Stimulated activated CD4-positive, alpha-beta T cell treated with anti-CD3 and anti-CD28 coated beads, Interleukin-2, amount 100 ng/mL, for 4 hours (primary cell): ENCODE measurements at places on chromosomes 5 and 9.

GRCh38 chr9:133943781-133944745, 48.1 kb downstream of the VAV2 start:
- no peak for DNase-seq

GRCh38 chr5:169258372-169259000, 42.5 kb downstream of the SLIT3 start:
- no peak for DNase-seq

- DNase-seq: no peak
These were observed 46.3 kb downstream of the ACO1 start for GRCh38 chr9:32430720-32431119.

- DNase-seq: no peak
These were observed 165.7 kb downstream of the NSG2 start for GRCh38 chr5:174211277-174211626.

DNA sequence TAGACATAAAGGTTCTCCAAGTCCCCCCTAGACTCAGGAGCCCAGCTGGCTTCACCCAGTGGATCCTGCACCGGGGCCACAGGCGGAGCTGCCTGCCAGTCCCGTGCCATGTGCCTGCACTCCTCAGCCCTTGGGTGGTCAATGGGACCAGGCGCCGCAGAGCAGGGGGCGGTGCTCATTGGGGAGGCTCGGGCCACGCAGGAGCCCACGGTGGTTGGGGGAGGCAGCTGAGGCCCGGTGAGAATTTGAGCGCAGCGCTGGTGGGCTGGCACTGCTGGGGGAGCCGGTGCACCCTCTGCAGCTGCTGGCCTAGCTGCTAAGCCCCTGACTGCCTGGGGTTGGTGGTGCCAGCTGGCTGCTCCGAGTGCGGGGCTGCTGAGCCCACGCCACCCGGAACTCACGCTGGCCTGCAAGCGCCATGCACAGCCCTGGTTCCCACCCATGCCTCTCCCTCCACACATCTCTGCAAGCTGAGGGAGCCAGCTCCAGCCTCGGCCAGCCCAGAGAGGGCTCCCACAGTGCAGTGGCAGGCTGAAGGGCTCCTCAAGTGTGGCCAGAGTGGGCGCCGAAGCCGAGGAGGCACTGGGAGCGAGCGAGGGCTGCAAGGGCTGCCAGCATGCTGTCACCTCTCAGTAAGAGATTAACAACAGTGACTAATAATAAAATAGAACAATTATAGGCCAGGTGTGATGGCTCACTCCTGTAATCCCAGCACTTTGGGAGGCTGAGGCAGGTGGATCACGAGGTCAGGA, 65.9 kb downstream of the SPATA31D1 start:
- no peak for DNase-seq

- no peak for DNase-seq
These were observed 15.8 kb downstream of the PSMB7 start for GRCh38 chr9:124399323-124399967.

GRCh38 chr5:145854651-145855258, 18.1 kb downstream of the GRXCR2 start:
- DNase-seq: no peak

GRCh38 chr5:33556330-33557328, 115.9 kb downstream of the TARS1 start:
- no peak for DNase-seq

GRCh38 chr9:127905004-127905728, 5.8 kb upstream of the ST6GALNAC6 start:
- no peak for DNase-seq

- no peak for DNase-seq
These were observed 5.1 kb downstream of the TTC23L start for GRCh38 chr5:34844106-34844505.

DNA sequence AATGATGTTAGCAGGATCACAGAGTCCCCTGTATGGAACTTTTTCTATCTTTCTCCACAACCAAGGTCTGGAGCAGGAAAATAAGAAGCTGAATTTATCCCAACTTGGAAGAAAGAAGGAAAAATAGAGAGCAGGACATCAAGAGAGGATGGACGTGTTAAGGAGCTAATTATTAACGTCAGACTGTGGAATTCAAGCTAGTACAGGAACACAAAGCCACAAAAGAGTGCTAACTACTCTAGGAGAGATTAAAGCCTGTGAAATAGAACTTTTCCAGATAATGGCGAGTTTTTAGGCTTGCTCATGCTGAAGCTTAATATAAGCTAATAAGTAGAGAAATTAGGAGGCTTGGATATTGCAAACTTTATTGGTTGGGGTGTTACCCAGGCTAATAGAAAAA, 632 bp upstream of the SPINK13 start:
- DNase-seq: no peak

- no peak for DNase-seq
These were observed 140.8 kb downstream of the C9orf152 start for GRCh38 chr9:110066929-110067716.

DNA sequence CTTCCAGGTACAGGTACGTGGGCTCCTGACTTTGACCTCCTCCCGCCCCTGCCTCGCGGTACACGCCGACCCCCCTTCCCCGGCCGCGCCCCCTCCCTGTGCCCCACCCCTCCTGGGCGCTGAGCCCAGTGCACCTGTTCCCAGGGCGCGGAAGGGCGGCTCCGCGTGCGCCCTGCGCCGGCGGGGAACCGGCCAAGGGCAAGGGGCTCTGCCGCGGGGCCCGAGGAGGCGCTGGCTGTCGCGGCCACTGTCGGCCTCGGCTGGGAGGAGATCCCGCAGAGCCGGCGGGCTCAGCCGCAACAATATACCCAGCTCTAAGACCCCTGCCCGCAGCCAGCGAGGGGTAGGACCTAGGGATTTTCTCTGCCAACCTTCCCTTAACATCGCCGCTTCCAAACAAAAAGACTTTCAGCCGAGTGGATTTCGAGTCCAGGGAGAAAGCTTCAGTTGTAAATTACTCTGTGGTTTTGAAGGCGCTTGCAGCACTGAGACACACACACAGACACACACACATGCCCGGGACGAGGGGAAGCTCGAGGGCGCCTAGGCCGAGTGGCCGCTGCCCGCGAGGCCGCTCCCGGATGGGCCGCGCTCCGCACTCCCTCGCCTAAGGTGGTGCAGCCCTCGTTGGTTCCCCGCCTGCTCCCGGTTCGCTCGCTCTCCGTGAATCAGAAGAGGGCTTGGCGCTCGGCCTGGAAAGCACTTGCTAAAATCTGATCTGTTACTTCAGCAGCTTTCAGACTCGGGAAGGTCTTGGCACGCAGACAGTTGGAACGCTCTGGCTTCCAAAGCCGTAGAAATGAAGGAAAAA, 1.2 kb downstream of the FGF18 start:
- no peak for DNase-seq

DNA sequence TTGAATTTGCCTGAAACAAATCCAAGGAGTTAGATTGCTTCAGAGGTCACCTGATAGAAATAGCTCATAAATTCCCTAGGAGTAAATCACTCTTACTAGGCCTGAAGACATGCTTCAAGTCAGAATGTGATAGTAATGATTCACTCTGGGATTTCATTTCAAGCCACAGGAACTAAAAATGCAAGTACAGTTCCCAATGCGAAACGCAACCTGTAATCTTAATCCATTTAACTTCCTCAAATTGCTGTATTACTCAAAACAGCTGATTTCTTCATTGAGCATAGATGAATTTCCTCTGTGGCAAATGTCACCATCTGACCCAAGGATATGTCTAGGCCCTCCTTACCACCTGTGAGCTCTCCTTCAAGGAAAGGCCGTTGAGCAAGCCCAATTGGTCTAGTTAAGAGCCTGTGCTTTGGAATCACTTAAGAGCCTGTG, 32.1 kb upstream of the IL6ST start:
- no peak for DNase-seq

- no peak for DNase-seq
These were observed 8.4 kb upstream of the DMRT3 start for GRCh38 chr9:967903-968641.

GRCh38 chr5:14489643-14490042, 91.9 kb upstream of the OTULINL start:
- no peak for DNase-seq

DNA sequence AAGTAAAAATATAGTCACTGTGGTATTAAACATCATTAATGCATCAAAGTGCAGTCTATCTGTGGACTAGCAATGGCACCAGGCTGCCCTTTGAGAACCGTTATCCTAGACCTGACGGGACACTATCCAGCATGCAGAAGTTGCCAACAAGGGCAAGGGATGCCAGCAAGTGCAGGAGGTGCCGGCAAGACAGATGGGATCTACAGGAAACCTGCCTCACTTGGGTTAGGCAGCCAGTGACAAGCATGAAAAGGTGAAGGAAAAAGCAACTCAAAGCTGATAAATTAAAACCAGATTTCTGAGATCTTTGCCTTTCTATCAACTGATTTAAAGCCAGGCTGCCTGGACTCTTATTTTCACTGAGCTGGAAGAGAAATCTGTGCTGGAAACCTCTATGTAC, 315.2 kb upstream of the PDE4D start:
- DNase-seq: no peak

GRCh38 chr5:161369022-161369421, 177.5 kb downstream of the GABRB2 start:
- DNase-seq: no peak

DNA sequence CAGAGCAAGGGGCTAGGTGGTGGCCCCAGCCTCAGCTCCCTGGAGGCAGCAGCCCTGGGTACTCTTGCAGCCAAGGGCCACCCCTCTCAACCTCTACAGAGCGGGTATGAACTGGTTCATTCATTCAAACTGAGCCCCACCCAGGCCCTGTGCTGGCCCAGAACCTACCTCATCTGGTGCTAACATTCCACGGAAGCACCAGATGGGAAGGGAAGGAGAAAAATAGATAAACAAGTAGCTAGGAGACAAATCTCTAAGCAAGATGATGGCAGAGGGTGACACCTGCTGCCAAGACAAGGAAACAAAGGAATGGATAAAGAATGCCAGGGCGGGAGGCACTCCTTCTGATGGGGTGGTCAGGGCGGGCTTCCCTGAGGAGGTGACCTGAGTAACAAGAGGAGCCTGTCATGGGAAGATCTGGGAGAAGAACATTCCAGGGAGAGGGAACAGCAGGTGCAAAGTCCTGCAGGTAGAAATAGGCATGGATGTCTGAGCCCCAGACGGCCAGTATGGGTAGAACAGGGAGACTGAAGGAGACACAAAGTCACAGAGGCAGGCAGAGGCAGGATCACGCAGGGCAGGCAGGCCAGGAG, 6.1 kb downstream of the ST6GALNAC4 start:
- no peak for DNase-seq

DNA sequence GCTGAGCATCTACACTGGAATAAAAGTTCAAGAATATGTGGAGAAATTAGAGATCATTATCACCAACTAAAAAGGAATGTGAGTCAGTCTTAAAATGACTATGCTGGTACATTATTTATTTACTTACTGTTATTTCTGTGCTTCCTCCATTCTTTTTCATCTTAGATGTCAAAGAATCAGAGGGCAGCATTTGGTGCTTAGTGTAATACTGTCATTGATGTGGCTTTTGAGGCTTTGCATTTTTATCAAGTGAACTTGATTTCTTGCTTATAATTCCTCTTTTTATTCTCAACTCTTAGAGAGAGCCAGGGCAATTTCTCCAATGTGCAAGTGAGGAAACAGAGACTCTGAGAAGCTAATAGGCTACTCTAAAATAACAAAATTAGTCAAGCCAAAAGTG, 163.7 kb upstream of the TRPC7 start:
- no peak for DNase-seq

GRCh38 chr5:73663161-73663859, 37.3 kb downstream of the ARHGEF28 start:
- no peak for DNase-seq

DNA sequence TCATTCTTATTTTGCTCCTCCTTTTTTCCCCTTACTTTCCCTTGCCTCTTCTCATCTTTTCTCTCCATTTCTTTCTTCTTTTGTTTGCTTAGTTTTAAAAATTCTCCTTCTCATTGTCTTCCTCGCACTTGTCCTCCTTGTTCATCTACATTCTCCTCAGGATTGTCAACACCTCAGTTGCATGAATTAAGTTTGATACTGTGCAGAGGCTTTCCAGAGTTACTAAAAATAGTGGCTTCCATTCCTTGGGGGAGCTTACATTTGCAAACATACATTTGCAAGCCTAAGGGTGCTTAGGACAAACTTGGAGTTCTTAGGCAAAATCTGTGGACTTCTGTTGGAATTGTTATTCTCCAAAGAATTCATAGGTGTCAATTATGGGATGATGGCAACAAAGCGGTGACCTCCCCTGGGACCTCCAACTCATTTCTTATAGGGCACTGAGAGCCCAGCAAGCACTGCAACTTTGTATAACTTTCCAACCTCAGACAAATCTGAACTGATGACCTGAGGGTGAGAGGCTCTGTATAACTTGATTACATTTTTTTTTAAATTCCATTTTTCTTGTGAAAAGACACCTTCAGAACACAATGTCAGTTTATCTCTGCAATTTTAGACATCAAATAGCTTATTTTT, 371.4 kb downstream of the TMEM38B start:
- DNase-seq: no peak

- peak; percentile 34 for DNase-seq
These were observed 70.8 kb upstream of the CDKN2B start for GRCh38 chr9:22079873-22080341.

DNA sequence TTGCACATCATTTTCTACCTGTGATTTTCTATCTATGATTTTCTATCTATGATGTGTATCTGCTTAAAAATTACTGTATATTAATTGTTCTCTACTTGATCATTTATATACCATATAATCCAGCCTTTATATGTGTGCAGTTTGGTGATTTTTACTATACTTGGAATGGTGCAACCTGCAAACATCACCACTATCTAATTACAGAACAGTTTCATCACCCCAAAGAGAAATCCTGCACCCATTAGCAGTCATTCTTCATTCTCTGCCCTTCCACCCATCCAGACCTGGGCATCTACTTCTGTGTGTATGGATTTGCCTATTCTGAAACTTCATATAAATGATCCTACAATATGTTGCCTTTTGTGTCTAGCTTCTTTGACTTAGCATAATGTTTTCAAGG, 51.3 kb downstream of the CARTPT start:
- DNase-seq: no peak
